ENCODE measurements at places on chromosomes 1 and 21.

DNA sequence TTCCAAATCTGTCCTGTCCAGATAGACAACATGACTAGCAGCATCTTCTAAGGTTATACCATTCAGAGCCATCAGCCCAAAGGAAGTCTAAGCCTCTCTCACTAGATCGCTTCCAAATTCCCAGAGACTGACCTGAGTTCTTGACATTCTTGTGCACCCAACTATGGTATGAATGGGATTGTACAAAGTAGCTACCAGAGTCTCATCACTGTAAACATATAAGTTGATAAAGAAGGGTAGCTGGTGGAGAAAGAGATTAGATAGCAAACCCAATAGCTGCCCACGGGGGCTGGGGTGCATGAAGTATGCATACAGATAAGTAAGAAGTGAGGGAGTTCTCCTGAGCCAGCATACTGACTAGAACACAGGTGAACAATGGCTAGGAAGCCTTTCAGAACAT, 180.0 kb downstream of the PLPP3 start:
- no peak for DNase-seq

- DNase-seq, result no peak
These were observed 500 bp upstream of the PEA15 start for GRCh38 chr1:160204526-160205241.

GRCh38 chr1:165688046-165688445, 10.3 kb downstream of the ALDH9A1 start:
- no peak for DNase-seq

GRCh38 chr21:39110431-39110830, 72.8 kb downstream of the PSMG1 start:
- no peak for DNase-seq

- DNase-seq, result no peak
These were observed 28.5 kb upstream of the EEIG2 start for GRCh38 chr1:108531444-108531843.

GRCh38 chr1:67514300-67514699, 84.1 kb upstream of the SERBP1 start:
- no peak for DNase-seq

DNA sequence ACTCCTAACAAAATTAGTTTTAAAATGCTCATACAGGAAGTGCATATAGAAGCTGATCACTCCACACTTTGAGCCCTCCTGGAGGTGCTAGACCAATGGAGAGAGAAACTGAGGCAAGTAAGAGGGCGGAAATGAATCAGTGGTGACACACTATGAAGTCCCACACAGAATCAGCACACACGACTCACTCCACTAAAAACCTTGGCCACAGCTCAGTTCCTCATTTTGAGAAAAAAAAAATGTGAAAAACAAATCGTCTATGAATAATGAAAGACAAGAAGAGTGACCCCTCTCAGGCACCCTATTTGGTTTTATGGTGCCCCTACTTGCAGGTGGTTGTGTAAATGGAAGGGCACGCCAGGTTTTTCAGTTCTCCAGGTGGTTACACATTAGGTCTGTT, 675.1 kb upstream of the BRINP3 start:
- DNase-seq, result no peak

DNA sequence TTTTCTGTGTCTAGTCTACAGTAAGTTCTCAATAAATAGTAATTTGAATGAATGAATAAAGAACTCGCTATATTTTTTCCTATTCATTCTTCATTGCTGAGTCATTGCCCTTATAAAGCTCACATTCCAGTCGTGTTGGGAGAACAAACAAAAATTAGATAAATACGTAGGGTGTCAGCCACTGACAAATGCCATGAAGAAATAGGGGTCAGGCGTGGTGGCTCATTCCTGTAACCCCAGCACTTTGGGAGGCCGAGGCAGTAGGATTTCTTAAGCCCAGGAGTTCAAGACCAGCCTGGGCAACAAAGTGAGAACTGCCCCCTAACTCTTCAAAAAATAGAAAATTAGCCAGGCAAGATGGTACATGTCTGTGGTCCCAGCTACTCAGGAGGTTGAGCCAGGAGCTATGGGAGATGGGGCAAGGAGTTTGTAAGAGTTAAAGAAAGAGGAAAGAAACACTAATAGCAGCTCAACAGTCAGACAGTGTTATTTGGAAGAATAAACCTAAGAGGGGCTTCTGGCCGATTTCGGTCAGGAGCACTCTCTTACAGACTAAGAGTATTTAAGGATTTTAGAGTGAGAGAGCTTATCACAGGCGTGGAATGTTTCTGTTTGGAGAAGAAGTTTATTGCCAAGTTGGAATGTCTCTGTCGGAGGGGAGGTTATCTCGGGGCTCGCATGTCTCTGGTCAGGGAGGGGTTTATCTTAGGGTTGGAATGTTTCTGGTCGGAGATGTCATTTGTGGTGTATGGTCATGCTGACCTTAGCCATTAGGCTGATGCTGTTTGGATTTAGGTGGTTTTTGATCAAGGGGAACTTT, 1.8 kb upstream of the CHML start:
- no peak for DNase-seq

- no peak for DNase-seq
These were observed 54.5 kb upstream of the IGSF5 start for GRCh38 chr21:39690454-39690853.

DNA sequence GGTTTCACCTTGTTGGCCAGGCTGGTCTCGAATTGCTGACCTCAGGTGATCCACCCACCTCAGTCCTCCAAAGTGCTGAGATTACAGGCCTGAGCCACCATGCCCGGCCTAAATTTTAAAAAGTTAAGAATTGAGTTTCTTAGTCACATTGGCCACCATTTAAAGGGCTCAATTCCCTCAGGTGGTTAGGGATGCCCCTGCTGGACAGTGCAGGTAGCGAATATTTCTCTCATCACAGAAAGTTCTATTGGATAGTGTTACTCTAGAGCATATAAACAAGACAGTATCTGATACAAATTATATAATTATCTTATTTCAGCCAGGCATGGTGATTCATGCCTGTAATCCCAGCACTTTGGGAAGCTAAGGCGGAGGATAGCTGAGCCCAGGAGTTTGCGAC, 320.2 kb downstream of the ZP4 start:
- DNase-seq, result no peak

- DNase-seq, result no peak
These were observed 4.0 kb upstream of the ZBTB40 start for GRCh38 chr1:22447621-22448111.

Data from NCI-H1105 (cell line).